ENCODE measurements at places on chromosomes 6 and 20.

GRCh38 chr6:141851063-141851462 is 281.7 kb upstream of the GJE1 start:
- no peak for DNase-seq

DNA sequence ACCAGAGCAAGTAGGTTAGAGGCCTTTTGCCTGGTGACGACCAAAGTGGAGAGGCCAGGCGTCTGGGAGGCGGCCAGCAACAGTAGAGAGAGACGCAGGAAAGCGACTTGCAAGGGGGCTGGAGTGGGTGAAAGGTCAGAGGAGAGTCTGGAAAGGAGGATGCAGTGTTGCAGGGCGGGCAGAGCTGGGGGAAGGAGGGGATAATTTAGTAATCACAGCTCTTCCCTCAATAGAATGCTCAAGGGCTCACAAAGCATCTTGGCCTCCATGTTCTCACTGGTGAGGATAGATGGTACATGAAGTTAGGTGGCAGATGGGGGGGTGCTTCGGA is 25.2 kb downstream of the TCF15 start:
- DNase-seq, result no peak

DNA sequence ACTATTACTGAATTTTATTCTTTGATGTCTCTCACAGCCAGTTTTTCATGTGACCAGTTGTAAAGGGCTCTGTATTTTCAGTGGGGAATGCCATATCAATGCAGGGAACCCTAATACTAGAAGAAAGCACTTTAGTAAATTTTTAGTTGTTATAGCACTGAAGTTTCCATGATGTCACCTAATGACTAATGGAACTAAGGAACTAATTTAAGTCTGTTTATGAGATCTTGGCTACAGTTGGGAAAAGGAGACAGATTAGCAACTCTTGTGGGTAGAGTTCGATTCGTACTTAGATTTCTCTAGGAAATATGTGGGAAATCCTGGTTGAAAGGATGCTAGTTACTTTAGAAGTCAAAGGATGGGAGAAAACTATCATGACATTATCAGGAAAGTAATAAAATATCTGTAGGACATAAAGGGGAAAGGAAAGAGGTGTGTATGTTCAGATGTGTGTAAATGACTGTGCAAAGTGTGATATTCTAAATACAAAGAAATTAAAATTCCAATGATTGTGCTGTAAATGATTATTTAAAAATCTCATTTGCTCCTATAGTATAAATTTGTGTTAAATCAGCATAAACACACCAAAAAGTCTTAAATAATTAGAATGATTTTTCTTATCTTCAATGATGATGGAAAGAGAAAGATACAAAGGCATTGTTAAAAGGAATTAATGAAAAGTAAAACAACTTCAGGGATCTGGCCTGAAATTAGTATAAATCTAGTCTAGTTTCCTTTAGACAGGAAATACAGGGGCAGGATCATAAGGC is 103.4 kb downstream of the LRRC1 start:
- DNase-seq, result no peak

DNA sequence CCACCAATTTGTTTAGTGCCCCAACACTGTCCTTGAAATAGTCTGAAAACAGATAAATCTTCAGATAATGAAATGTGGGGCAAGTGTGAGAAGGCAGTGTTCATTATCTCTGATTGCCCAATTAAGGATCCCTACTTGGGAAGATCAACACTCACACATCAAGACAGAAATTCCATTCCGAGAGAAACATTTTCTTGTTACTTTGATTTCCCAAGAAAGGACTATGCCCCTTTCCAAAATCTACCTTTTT is 16.2 kb downstream of the HMGN4 start:
- DNase-seq, result no peak

DNA sequence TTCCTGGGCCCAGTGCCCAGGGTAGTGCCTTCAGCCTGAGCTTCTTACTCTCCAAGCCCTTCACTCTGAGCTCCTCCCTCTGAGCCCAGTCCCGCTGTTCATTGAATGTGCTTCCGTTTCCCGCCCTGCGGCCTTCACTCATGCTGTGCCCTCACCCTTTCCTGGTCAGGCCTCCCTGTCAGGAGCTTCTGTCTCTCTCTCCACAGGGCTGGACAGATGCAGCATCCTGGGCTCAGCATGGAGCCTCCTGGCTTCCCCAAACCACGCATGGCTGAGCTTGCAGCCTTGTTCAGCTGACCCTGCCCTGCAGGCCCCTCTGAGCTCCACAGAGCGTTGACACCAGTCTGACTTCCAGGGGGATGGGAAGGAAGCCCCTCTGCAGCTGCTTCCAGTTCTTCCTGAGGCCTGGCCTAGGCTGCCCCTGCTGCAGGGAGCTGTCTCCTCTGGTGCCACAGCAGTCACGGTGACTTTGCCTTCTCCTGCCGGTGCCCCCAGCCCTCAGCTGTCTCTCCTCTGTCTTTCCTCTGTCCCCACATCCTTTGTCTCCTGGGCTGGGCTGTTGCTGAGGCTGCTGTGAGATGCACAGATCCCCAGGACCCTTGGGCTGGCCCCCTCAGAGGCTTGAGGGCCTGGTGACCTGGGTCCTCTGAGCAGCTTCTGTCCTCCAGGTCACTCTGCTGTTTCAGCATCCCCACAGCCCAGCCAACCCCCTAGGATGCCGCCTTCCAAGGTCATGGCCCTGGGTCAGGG is 7.9 kb upstream of the MYT1 start:
- DNase-seq, result no peak

- no peak for DNase-seq
Observed at GRCh38 chr6:85756982-85757381, 114.3 kb upstream of the SYNCRIP start.

DNA sequence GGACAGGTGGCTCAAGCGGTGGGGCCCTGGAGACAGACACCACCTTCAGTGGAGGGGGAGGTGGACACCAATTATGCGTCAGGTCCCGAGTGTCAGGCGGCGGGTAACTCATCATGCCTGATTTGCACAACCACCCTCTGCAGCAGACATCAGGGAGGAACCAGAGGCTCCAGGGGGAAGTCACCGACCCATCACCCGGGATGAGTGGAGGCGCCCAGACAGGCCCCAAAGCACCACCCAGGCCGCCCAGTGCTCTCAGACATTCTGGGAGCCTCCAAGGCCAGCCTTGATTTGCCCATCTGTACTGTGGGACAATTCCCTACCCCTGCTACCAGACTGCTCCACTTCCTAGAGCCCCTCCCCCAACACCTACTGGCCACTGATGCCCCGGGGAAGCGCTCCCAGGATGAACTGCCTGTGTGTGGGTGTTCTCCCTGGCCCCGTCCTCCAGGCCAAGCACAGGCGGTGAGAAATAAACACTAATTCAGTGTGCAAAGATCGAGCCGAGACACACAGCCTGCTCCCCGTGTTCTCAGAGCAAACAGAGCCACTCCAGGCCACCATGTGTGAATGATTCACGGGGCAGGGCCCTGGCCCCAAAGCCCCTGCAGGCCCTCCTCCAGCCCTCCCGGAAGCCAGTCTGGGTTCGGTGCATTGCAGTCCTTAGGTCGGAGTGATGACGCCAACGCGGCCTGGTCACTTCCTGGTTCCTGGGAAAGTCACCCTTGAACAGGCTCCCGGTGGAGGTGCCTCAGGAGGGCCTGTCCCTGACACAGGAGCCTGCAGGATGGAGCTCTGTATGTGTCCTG is 107.2 kb downstream of the ASXL1 start:
- no peak for DNase-seq

DNA sequence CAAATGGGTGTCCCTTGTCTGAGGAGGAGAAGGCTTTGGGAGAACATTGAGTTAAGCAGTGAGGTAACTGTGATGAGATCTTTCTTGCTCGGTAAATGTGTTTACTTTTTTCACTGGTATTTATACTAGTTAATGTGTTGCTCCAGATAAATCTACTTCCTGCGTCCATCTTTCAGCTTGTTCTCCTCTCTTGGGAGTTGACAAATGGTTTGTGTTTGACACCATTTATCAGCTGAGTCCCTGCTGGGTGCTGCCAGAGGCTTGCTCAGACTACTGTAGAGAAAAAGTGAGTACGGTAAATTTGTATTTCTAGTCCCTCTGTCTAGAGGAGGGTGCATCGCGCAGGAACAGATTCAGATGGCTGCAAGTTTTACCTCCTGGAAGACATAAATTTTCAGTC is 8.3 kb upstream of the PRDM1 start:
- DNase-seq, result no peak

DNA sequence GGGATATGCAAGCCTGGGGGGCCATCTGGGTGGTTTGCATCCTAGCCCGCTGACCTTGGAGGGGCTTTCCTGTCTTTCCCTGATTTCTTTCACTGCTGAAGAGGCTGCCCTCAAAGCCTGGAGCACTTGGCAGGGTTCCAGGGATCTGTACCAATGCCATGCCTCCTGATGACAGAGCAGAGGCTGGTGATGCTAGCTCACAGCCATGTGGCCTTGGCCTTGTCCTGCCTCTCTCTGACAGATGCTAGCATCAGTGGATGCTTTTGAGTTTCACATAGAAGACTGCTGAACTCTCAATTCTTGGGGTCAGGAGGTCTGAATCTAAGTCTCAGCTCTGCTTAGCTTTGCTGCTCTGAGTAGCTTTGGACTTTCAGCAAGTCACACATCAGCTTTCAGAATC is 21.9 kb upstream of the RREB1 start:
- no peak for DNase-seq

- DNase-seq, result no peak
Observed at GRCh38 chr20:1893721-1894470, 1.3 kb upstream of the SIRPA start.

DNA sequence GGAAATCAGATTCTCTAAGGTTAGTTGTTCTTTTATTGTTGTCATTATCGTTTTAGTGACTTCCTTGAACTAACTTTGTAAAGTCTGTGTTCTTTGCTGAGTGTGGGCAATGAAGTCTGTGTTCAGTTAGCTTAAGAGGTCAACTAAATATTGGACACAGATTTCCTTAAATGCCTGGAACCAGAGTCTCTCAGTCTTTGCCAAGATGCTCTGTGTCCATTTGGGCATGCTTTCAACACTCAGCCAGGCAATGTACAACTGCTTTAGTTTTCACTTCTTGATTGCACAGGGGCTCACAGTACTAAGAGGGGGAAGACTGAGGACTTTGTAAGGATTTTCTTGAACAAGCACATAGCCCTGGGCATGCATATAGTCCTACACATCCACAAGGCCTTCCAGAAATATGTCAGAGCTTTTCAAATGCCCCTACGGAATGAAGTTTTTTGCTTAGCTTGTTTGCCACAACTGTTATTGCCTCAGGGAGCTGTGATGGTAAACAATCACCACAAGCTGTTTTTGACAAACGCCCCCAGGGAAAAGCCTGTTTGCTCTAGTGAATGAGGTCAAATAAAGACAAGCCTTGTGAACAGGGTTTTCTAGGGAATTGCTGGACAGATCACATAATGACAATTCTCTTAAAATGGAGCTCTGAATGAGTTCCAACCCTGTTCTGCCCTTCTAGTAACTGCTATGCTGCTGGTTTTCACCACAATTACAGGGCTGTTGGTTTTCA is 82.5 kb downstream of the B3GAT2 start:
- DNase-seq, result no peak

DNA sequence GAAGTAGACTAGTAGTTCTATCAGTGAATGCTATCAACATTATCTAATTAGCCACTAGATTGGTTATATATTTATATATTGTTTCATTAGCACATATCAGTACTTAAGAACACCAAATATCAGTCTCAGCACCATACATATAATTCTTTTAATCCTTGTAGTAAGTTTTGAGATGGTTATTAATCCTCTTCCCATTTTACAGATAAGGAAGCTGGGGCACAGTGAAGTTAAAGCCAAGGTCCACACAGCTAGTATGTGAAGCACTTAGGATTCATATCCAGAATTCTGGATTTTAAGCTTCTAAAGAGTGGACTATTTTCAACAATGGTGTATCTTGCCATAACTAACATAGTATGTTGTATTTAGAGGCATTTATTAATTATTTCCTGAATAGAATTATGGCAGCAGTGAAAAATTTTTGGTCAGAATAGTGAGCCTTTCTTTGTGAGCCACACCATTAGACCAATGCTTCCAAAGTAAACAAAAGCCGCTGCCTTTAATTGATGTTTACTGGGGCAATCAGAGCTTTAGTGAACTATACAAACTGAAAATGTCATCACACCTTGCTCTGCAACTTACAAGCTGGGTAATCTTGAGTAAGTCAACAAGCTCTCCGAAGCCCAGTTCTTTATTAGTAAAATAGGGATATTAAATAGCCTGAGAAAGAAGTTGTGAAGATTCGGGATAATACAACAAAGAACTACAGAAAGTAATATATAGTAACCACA is 41.9 kb upstream of the HBS1L start:
- no peak for DNase-seq

DNA sequence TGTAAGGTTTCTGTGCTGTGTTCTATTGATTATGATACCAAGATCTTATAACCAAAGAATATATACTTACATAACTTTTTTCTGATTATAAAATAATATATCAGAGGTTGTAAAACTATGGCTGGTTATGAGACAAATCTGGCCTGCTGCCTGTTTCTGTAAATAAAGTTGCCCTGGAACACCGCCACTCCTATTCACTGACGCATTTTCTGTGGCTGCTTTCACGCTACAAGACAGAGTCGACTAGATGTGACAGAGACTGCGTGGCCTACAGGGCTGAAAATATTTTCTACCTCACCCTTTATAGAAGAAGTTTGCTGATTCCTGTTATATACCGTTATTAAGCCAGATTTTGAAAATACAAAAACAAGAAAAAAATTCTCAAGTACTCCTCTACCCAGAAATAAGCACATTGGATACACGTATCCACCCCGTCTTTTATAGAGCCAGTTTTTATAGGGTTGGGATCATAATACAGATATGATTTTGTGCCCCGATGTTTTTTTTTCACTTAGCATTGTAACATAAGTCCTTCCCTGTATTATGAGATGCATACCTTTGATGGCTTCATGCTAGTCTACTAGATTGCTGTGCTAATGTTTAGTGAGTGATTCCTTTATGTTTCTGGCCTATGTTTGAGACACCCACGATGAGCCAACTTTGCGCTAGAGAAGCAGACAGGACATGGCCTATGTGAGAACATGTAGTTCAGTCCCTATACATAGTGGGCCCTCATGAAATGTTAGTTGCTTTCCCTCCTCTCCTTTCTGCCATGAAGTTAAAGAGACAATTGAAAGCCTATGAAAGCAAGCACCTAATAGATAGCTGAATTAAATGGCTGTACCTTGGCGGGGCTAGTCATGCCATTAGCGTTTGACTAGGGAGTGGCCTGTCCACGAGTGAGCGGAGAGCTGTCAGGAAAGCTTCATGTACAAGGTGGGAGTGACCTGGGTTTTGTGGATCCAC is 98.1 kb upstream of the KCNK16 start:
- no peak for DNase-seq

GRCh38 chr6:87738000-87738399 is 36.0 kb upstream of the AKIRIN2 start:
- DNase-seq, result no peak

GRCh38 chr6:115882174-115882573 is 178.5 kb downstream of the FRK start:
- no peak for DNase-seq

GRCh38 chr6:32382757-32383420 is 11.2 kb upstream of the TSBP1 start:
- DNase-seq, result no peak

Data from activated CD8-positive, alpha-beta memory T cell treated with anti-CD3 and anti-CD28 coated beads for 1 hour (primary cell).